ENCODE measurements at places on chromosomes 7 and 10.

GRCh38 chr7:111074748-111075146, 16.2 kb upstream of the LRRN3 start:
- DNase-seq = no peak

- DNase-seq = no peak
Measured at GRCh38 chr10:108052981-108053380, 888.5 kb upstream of the SORCS1 start.

DNA sequence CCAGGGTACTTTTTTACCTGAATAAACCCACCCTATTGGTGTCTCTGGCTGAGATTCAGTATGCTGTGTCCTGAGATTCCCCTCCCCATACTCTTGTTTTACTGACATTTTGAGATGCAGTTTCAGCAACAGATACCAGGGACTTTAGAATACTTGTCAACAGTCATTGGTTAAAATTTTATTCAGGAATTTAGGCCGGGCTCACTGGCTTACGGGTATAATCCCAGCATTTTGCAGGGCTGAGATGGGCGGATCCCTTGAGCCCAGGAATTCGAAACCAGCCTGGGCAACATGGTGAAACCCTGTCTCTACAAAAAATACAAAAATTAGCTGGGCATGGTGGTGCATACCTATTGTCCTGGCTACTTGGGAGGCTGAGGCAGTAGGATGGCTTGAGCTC, 90.0 kb upstream of the GATAD1 start:
- DNase-seq = no peak

DNA sequence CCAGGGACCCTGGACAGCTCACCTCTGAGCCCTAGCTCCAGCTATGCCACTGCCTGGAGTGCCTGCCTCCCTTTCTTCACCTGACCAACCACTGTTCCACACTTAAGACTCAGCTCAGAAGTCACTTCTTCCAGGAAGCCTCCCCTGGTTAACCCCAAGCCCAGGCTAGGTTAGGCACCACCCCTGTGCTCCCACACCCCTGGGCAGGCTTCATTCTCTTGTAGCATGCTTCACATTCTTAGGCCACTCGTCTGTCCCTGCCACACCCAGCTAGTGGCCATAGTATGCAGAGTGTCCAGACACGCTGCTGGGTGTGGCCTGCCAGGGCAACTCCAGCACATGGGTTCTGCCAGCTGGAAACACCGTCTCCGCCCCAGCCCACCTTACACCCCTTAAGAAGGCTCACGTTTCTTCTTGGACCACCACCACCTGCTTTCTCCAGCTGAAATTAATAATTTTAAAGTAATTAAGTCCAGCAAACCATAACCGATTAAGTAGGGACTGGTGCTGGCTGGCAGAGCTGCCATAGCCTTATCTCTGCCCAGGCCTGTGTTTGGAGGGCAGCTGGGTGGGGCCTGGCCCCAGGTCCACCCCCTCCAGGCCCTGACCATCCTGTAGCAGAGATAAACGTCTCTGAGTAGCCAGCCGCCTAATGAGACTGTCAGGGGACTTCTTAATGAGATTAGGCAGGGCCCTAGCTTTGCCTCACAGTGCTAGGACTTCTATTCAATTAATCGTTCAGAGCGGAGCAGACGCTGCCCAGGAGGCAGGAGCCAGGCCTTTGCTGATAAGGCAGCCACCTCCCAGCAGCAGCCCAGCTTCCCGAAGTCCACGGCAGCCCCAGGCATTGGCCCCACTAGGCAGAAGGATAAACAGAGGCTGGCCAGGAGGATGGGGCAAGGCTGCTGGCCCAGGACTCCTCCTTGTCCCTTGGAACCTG, 20.5 kb downstream of the GRID1 start:
- no peak for DNase-seq

GRCh38 chr10:56991591-56992069, 630.6 kb upstream of the ZWINT start:
- no peak for DNase-seq

- peak; percentile 92 for DNase-seq
Measured at GRCh38 chr10:43408710-43409384, at the start of gene HNRNPF. Gene HNRNPF, minus strand, starts transcription at chr10:43409186. Its CDS starts 21,302 bp downstream, at chr10:43387884.

- no peak for DNase-seq
Measured at GRCh38 chr7:116591202-116592040, 66.6 kb downstream of the CAV1 start.

DNA sequence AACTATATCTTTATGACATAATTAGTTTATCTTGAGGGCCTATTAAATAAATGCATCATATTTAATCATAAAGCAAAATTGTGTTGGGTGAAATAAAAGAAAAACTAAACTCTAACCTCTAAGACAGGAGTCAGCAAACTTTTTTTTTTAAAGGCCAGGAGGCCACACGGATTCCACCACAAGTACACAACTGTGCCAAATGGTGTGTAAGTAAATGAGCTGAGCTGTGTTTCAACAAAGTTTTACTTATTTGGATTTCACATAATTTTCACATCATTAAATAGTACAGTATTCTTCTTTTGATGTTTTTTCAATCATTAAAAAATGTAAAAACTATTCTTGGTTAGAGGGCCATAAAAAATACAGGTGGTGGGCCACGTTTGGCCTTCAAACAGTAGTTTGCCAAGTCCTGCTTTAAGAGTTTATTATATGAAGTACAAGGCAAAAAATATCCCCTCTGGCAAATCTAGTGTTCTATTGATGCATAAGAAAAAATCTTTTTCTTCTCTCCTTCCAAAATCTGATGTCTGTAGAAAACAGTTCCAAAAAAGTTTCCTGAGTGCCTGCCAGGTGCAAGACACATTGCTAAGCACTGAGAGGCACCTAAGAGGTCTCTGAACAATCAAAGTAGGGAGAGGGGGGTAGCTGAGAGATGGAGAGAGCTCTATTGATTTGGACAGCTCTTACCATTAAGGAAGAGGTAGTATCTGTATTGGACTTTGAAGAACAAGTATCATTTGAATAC, 26.5 kb upstream of the SPOCK2 start:
- no peak for DNase-seq

GRCh38 chr10:75507469-75507868, 76.0 kb downstream of the LRMDA start:
- DNase-seq = no peak

GRCh38 chr10:131211146-131211545, 100.4 kb downstream of the TCERG1L start:
- DNase-seq = no peak

- no peak for DNase-seq
Measured at GRCh38 chr7:77453531-77453930, 37.4 kb upstream of the GSAP start.
